ENCODE measurements at places on chromosomes 11 and 22.

GRCh38 chr11:395866-396265, 1.9 kb downstream of the PKP3 start:
- DNase-seq: no peak

DNA sequence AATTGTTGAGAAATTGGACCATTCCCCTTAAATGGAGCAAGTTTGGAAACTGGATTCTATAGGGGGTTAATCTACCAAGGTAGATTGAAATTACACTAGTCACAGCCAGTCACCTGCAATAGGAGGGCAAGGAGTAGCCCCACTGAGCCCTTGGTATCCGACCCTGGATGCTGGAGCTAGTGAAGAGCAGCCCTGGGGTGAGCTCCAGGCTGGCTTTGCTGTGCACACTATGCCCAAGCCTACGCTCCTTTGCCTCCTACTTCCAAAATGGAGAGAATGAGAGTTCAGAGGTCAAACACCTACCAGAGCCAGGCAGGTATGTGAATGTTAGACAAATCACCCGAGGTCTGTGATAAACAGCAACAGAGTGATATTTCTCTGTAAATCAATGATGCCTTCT, 23.7 kb downstream of the SNU13 start:
- no peak for DNase-seq

- no peak for DNase-seq
Measured at GRCh38 chr22:34587357-34588356, 478.3 kb upstream of the ISX start.

- no peak for DNase-seq
Measured at GRCh38 chr11:74157169-74157568, 13.6 kb downstream of the C2CD3 start.

GRCh38 chr11:107929611-107930200, 1.5 kb downstream of the RAB39A start:
- DNase-seq: peak; percentile 16

All from activated CD4-positive, alpha-beta T cell treated with anti-CD3 and anti-CD28 coated beads for 48 hours (primary cell).